EH (cell line): ENCODE measurements at places on chromosomes 5 and 9.

- DNase-seq: no peak
Observed at GRCh38 chr9:76377791-76378190, 16.4 kb downstream of the RFK start.

DNA sequence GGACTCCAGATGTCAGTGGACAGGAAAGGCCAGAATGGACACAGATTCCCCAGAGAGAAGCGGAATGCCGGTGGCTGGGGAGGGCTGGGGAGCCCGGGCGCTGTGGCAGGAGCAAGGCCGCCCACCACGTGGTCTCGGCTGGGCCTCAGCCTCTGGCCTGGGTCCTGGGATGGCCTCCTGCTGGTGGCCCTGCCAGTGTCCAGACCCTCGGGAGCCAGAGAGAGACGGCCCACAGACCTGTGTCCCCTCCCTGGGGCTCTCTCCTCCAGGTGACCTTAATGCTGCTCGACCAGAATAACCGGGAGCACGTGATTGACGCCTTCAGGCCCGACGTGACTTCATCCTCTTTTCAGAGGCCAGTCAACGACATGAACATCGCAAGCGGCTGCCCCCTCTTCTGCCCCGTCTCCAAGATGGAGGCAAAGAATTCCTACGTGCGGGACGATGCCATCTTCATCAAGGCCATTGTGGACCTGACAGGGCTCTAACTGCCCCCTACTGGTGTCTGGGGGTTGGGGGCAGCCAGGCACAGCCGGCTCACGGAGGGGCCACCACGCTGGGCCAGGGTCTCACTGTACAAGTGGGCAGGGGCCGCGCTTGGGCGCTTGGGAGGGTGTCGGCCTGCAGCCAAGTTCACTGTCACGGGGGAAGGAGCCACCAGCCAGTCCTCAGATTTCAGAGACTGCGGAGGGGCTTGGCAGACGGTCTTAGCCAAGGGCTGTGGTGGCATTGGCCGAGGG lies 19.0 kb downstream of the FBXW5 start:
- no peak for DNase-seq

DNA sequence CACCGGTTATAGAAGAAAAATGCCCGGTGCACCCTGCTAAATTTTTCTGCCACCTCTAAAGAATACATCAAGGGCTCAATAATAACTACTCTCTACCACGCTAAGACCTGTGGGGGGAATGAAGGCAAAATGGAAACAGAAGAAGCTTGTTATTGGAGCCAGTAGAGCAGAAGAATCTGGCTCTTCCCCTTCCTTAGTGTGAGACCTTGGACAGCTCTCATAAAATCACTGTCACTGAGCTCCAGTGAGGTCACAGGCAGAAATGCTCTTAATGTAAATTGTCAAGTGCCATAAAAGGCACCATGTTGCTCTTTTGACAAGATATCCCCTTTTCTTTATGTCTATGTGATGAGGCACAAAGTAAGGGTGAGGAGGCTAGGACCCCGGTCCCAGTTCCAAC lies 74.4 kb downstream of the ASTN2 start:
- no peak for DNase-seq

GRCh38 chr5:174951151-174951780 lies 226.9 kb downstream of the MSX2 start:
- DNase-seq: peak; percentile 74

DNA sequence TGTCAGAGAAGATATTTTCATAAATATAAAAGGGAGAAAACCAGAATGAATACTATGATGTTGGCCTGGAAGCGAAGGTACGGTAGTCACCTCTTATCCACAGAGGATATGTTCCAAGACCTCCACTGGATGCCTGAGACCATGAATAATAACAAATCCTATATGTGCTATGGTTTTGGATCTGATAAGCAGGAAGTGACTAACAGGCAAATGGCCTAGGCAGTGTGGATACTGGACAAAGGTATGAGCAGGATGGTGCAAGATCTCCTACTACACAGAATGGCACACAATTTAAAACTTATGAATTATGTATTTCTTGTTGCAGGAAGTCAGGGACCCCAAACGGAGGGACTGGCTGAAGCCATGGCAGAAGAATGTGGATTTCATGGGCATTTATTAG lies 48.2 kb downstream of the ADAMTS12 start:
- peak; percentile 69 for DNase-seq

- peak; percentile 72 for DNase-seq
Observed at GRCh38 chr9:126500600-126501382, 112.9 kb upstream of the LMX1B start.

- DNase-seq: peak; percentile 58
Observed at GRCh38 chr9:110949081-110949480, 89.2 kb downstream of the LPAR1 start.

GRCh38 chr5:4720831-4721230 lies 419.3 kb upstream of the ADAMTS16 start:
- no peak for DNase-seq

- DNase-seq: no peak
Observed at GRCh38 chr5:59180515-59180914, 597.6 kb downstream of the RAB3C start.

- peak; percentile 80 for DNase-seq
Observed at GRCh38 chr5:74095871-74096270, 469.9 kb downstream of the ARHGEF28 start.

- DNase-seq: no peak
Observed at GRCh38 chr5:116382874-116383266, 191.8 kb downstream of the SEMA6A start.

GRCh38 chr9:128026255-128026772 lies 40.8 kb downstream of the NAIF1 start:
- DNase-seq: no peak

DNA sequence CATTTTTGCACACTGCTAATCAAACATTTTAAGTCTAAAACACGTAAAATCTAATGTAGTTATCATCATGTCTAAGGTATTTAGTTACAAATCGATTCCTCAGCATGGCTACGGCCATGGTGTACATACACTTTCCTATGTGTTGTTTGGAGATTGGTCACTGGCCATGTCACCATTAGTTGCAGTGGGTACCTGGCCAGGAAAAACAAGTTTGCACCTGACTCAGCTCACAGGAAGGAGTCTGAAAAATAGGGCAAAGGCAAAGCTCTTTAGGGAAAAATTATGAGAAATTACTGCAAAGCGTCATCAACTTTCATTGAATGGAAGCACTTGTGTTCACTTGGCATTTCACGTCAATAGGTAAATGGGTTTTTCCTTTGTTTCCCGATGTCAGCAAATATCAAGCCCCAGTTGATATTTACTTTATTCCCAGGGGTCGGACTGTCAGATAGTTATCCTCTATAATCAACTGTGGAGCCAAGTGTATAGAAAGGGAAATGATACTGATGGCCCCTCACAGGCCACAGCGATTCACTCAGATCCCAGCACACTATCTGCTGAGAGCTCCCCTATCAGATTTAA lies 626.0 kb upstream of the ADAMTS16 start:
- no peak for DNase-seq

- DNase-seq: no peak
Observed at GRCh38 chr9:137140151-137141012, 1.4 kb downstream of the GRIN1 start.

GRCh38 chr9:9079473-9079872 lies 1279.9 kb upstream of the DMAC1 start:
- DNase-seq: no peak

DNA sequence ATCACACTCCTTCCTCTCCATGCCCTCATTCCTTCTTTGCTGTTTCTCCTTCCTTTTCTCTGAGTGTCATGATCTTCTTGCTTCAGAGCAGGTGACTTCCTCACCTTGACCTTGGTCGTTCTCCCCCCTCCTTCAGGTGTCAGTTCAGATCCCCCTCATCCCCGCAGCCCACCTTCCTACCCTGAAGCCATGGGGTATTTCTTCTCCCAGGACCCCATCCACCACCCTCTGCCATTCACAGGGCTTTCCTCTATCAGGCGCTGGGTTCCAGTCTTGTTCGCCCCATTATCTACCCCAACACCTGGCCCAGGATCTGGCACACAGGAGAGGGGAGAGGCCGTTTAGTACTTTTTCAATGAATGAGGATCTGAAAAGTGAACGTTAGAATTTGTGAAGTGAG lies 101.0 kb downstream of the NSG2 start:
- DNase-seq: no peak

DNA sequence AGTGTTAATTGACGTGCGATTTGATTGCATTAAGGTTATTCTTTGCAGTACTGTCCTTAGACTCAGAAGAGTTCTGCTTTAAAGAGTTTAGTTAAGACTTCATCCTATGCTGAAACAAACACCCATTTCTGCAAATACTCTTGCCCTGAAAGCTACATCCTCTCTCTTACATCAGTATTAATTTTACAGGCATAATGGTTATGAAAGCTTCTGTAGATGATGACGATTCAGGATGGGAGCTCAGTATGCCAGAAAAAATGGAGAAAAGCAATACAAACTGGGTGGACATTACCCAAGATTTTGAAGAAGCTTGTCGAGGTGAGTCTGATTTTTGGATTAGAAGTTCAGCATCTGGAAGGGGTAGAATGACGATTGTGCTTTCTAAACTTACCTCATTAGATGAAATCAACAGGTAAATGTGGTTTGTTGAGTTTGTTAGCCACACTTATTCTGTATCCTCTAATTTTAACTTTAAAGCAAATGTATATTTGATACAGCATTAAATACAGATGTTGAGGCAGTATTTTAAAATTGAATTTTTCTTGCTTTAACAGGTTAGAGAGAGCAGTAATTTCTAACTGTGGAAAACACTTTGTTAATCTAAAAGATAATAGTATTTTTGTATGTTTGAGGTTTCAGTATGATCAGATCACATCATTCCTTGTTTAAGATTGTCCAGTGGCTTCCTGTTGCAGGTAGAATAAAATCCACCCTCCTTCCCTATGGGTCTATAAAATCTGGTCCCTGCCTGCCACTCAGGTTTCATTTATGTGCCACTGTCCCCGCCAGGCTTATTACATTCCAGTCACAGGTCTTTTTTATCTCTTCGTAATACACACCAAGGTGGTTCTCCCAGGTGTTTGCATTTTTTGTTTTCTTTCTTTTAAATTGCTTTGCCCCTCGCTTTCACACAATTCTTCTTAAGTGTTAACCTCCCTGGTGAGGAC lies 1.3 kb downstream of the NAA35 start:
- DNase-seq: peak; percentile 10
